ENCODE measurements at places on chromosomes 6 and 20.

GRCh38 chr6:148559848-148560433 is 186.9 kb upstream of the UST start:
- peak; percentile 72 for DNase-seq

- DNase-seq: peak; percentile 72
These were observed 38.7 kb downstream of the GNAS start for GRCh38 chr20:58891086-58891717.

DNA sequence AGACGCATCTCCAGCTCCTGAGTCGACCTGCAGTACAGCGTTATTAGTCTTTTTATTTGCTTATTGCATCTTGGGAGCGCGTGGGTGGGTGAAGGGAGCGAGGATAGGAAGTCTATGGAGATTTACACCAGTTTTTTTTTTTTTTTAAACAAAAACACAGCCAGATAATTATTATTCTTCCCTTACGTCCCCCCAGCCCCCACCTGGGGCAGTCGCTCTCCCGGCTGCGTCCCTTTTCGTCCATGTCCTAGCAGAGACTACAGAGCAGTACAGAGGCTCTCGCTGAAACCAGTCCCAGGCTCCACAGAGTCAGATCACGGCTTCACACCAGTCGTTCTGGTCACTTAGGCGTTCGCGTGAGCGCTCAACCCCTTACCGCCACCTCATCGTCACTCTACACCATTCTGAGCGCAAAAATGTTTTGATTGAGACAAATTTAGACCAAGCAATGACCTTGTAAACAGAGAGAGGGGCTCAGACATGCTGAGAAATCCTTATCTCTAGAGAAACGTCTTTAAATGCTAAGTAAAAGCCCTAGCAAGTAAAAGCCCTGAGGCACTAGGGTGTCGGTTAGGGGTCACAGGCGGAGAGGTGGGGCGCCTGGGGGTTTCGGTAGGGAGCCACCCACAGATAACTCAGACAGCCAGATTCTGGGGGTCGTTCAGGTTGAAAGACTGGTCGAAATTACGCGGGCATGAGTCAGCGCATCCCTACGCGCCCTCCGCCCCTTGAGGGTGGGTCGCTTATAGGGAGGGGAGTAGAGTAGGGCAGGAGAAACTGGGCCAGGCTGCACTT is 975 bp upstream of the PPT2 start:
- DNase-seq: no peak

DNA sequence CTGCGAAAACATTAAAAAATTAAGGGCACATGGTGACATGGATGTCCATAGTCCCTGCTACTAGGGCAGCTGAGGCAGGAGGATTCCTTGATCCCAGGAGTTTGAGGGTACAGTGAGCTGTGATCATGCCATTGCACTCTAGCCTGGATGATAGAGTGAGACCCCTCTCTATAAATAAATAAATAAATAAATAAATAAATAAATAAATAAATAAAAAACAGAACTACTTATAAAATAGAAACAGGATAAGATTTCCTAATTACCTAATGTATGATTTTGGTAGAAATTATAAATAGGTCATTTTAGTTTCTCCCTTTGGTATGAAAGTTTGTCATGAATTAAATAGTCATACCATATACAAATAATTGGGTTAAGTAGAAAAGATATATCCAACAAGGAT is 916.2 kb downstream of the GRIK2 start:
- DNase-seq: no peak

GRCh38 chr20:23114018-23114417 is 27.9 kb upstream of the CD93 start:
- no peak for DNase-seq

DNA sequence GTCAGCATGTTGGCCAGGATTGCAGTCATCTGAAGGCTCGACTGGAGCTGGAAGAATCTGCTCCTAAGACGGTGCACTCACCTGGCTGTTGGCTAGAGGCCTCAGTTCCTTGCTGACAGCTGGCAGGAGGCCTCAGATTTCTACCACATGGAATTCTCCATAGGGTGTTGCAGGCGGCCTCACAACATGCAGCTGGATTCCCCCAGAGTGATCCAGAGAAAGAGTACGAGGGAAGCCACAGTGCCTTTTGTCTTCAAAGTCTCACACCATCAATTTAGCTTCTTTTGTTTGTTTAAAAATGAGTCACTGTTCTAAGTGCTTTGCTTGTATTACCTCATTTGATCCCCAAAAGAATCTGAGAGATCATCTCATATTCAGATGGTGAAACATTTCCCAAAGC is 65.5 kb upstream of the FYN start:
- no peak for DNase-seq

GRCh38 chr6:14919038-14919670 is 326.7 kb upstream of the JARID2 start:
- no peak for DNase-seq

- DNase-seq: no peak
These were observed 73.4 kb upstream of the GTSF1L start for GRCh38 chr20:43800186-43800585.

GRCh38 chr6:10175362-10175761 is 239.5 kb downstream of the TFAP2A start:
- no peak for DNase-seq

DNA sequence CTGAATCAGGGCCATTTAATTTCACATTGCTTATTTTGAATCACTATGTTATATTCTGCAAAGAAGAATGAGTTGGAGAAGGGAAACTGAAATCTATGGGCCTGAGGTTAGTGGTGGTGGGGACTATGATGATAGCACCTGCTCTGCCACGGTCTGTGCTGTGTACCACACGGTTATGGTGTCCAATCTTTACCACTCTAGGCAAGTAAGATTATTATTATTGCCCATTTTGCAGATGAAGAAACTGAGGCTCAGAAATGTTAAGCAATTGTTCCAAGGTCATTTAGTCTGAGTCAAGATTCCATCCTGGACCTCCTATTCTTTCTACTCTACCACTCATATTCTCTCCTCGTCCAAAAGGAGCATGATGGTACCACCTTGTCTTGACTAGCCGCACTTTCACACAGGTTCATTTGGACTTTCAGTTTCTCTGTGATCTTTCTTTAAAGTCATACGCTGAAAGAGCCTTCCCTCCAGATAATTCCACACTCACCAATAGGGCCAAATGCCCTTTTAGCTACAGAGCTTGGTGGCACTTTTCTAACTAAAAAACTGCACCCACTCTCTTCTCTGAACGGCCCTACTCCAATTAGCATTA is 56.2 kb downstream of the GFOD1 start:
- no peak for DNase-seq

DNA sequence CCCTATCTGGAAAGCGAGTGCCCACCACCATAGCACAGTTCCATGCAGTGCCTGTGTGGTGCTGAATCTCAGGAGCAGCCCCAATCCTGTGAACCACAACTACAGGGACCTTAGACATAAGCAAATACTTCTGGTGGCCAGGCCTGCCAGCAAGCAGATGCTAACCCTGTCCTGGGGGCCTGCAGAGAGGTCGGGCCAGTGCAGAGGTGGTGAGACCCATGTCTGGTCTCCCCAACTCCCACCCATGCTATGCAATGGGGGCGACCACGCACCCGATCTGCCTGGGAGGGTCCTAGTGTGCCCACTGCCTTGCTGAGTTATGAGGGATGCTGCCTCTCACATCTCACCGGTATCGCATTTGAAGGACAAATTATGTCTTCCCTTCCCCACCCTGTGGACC is 151.6 kb upstream of the ZNF337 start:
- no peak for DNase-seq
